NCI-H1105 treated with DMSO at 0.1 percent for 48 hours (cell line): ENCODE measurements at places on chromosomes 1 and 21.

- DNase-seq, result peak; percentile 26
Measured at GRCh38 chr21:32604464-32604863, 7.7 kb downstream of the CFAP298 start.

DNA sequence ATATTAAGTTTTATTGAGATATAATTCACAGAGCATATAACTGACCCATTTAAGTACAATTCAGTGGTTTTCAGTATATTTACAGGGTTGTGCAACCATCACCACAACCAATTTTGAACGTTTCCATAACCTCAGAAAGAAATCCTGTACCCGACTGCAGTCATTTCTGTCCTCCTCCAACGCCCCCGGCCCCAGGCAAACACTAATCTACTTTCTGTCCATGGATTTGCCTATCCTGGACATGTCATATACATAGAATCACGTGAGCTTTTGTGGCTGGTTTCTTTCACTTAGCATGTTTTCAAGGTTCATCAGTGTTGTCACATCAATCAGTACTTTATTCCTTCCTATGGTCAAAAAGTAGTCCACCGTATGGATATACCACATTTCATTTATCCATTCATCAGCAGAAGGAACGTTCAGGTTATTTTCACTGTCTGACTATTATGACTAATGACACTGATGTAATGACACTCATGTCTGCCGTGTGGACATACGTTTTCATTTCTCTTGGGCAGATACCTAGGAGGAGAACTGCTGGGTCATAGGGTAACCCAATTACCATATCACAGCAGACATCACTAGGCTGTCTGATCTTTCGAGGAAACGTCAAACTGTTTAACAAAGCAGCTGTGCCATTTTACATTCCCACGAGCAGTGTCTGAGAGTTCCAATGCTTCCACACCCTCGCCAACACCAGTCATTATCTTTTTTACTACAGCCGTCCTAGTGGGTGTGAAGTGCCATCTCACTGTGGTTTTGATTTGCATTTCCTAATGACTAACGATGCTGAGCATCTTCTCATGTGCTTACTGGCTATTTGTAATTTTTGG is 30.8 kb downstream of the MRPL37 start:
- no peak for DNase-seq

DNA sequence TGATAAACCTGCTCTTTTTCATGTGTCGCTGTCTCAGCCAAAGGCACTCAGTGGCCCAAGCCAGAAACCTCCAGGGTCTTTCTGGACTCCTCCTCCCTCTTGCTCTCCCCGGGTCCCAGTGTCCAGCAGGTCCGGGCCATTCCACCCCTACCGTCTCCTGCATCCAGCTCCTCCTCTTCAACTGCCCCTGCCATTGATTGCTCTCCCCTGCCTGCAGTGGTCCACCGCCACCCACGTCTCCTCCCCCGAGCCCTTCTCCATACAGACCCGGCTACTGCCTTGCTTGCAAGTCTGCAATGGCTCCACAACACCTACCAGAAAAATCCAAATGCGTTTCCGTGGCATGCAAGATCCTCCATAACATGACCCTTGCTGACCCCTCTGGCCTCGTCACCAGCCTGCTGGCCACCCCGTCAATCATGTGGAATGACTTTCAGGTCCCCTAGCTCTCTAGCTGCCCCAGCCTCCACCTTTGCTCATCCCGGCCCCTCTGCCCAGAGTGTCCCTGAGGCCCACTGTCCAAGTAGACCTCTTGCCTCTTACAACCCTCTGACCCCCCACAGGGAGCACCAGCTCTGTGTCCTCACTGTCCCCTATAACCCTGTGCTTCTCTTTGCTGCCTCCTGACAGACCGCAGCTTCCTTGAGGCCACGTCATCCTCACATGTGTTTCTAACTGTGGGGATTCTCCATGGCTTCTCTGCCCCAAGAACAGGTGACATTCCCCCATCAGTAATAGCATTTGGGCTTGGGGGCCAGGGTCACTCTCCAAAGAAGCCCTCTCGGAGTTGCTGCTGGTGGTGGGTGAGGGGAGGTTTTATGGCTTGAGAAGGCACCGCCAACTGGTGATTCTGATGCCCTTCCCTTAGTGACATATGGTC is 15.0 kb downstream of the CACNA1S start:
- no peak for DNase-seq

GRCh38 chr1:234361102-234361603 is 12.1 kb upstream of the COA6 start:
- no peak for DNase-seq

GRCh38 chr21:39453571-39454179 is 1.9 kb downstream of the SH3BGR start:
- no peak for DNase-seq

GRCh38 chr1:63316984-63317816 is 5.2 kb upstream of the FOXD3 start:
- DNase-seq, result peak; percentile 60
